ENCODE measurements at places on chromosomes 11 and 22. TPM values are rescaled to one million over a fixed set of nuclear protein-coding genes. Genes with fewer than 3 reads are reported as not detected.

DNA sequence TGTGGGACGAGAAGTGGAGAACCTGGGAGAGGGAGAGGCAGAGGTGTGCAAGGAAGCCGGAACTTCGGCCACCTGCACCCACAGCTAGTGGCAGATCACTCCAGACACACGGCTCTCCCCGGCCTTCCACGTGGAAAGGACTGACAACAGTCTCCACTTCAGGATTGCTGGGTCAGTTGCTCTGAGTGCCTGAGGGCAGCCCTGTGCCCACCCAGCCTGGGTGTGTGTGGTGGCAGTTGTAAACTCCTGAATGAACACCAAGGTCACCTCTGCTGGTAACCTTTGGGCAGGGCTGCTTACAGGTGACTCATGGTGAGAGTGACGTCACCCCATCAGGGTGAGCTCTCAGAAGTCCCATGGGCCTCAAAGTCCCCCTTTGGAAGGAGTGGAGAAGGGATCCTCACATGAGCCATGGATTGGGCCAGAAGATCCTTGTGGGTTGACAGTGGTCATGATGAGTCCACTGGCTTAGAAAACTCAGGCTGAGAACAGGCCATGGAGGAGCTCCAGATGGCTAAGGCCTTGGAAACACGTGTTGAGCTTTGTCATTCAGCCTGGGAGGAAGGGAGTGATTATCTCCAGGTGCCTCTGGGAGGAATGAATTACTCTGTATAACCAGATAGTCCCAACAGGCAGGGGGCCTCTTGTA is 71.3 kb downstream of the BCR start:
- ATAC-seq, result peak; percentile 65

GRCh38 chr11:61477727-61478148 is 30.8 kb upstream of the LRRC10B start:
- ATAC-seq, result peak; percentile 6

DNA sequence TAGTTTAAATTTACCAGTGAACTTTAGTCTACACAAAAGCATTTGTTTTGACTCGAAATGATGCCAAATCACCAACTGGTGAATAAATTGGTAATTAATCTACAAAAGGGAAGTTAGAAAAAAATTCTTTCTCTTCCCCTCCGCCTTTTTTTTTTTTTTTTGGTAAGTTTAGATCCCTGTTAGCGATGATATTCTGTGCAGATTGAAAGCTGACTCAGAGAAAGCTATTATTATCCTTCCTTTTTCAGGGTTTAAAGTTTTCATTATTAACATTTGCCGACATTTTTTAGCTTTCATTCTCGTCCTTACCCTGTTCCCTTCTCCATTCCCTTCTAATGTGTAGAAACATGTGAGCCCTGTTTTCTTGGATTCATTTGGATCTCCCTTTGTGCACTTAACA is 16.8 kb upstream of the NUP160 start:
- ATAC-seq, result no peak

- no peak for ATAC-seq
Measured at GRCh38 chr22:50376085-50376651, 33.0 kb downstream of the PPP6R2 start.

DNA sequence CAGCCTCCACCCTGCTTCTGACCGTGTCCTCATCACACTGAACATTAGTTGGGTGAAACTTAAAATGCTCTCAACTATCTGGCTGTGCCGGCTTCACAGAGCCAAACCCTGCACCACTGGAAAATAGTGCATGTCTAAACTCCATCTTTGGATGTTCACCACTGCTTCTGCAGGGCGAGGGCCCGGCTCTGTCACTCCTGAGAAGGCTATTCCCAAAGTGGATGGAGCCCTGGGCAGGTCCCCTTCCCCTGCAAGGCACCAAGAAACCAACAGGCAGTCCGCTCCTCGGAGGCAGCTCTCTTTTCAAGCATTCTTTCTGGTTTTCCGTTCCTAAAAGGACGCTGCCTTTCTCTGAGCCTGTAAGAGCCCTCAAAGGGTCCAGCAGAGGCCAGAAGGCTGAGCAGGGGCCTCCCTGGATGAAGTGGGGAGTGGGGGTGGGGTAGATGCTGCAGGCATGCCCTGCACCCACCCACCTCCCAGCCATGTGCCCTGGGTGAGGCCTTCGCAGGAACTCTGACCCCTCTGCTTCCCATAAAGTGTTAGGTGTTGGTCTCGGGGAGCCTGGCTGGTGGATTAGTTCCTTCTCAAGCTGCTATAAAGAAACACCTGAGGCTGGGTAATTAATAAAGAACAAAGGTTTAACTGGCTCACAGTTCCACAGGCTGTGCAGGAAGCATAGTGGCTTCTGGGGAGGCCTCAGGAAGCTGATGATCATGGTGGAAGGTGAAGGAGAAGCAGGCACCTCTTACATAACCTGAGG is 23.3 kb downstream of the LINC01488 start:
- no peak for ATAC-seq

GRCh38 chr22:50469377-50470305 is 5.2 kb downstream of the SBF1 start:
- peak; percentile 10 for ATAC-seq

- no peak for ATAC-seq
Measured at GRCh38 chr11:69435161-69435986, 46.1 kb upstream of the LINC01488 start.

DNA sequence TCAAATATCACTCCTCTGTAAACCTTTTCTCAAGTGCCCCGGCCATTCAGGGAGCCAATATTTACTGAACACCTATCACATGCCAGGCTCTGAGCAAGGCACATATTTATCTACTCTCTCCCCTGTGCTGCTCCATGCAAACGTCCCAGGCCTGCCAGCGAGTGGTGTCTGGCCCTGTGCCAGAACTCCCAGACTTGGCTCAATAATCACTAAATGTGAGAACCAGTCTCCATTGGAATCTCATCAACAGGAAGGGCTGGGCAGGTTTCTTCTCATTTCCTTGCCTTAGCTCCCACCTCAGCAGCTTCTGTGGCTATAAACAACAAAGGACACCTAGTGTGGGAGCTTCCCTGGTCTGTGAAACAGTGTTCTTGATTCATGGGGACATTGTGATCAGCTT is 21.7 kb downstream of the RASSF10 start:
- ATAC-seq, result no peak

JHY gene
- 2.2 TPM for total RNA-seq

DNA sequence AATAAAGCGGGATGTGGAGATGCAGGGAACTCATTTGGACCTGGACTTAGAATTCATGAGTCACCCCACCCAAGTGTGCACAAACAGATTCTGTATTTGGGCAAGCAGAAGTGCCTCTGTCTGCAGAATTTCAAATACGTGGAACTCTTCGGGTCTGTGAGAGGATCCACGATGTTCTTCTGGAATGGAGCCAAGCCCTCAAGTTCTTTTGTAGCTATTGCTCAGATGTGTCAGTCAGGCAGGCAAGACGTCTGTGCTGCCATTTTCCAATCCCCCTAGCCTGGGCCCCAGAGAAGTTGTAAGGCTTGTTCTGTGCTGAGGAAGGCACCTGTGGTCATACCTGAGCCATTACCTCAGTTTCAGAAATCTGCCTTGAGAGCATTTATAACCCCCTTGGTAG is 132.8 kb upstream of the RASSF10 start:
- ATAC-seq, result no peak

- ATAC-seq, result no peak
Measured at GRCh38 chr11:86785576-86785975, 14.8 kb upstream of the PRSS23 start.

- no peak for ATAC-seq
Measured at GRCh38 chr11:73297702-73298101, 10.4 kb upstream of the ARHGEF17 start.

DNA sequence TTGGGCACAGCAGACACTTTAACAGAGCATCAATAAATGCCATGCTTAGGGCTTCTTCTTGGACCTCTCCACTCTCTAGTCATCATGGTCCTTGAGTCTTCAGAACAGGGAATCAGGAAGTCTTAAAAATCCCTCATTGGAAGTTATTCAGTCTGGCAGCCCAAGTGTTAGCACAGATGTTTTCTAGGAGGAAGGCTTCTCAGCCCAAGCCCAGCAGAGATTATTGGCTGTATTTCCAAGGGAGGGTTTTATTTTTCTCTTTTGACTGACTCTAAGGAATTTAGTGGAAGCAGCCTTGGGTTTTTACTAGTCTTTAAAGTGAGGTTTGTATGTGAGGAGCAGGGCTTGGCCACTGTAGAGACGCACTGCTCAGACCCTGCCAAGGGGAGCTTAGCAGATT is 41.9 kb downstream of the CEP164 start:
- ATAC-seq, result no peak

OVOL1 gene
- 0.85 TPM for total RNA-seq

GRCh38 chr11:35662061-35662648 is 420 bp upstream of the TRIM44 start:
- ATAC-seq, result peak; percentile 54

DNA sequence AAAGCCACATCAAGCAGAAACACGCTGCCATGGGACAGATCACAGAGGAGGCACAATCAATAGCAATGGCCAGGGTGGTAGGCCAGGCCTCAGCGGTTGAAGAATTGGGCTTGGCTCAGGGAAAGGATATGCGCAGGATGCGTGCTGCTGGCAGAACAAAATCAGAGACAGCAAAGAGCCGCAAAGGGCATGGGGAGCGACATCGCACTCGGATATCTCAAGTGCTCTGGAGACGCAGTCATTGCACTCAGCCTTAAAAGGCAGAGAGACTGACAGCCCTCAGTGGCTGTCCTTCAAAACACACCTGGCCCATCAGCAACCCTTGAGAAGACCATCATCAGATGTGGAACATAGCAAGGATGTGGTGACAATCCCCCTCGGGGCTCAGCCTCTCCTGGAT is 50.5 kb downstream of the CSNK2A3 start:
- ATAC-seq, result no peak

GRCh38 chr11:77320351-77320750 is 18.9 kb upstream of the GDPD4 start:
- no peak for ATAC-seq

DNA sequence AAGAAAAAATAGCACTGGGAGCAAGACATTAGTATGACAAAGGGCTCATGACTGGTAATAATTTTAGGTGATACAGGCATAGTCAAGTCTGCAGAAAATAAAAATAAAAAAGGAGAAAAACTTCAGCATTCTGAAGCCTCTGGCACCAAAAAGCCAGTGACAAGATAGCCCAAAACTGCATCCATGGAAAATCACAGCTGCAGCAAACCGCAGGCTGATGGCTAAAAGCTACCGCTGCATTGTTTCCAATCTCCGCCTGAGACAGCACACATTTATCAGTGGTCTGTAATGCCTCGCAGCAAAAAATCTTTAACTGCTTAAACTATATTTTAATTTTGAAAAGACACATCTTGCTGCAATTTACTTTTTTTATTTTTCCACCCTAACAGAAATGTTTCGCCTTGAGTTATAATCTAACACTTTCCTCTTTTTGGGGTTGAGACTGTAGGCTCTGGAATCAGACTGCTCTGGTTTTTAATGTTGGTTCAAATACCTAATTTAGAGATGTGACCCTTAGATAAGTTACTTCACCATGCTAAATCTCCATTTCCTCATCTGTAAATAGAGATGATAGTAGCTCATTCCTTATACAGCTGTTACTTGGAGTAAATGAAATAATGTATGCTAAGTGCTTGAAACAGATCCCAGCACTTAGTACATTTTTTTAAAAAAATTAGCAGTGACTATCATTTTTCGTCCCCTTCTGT is 42.0 kb upstream of the FIBIN start:
- no peak for ATAC-seq

GRCh38 chr11:95641495-95641894 is 148.1 kb downstream of the FAM76B start:
- ATAC-seq, result no peak

SAA4 gene
- total RNA-seq, result not detected

DNA sequence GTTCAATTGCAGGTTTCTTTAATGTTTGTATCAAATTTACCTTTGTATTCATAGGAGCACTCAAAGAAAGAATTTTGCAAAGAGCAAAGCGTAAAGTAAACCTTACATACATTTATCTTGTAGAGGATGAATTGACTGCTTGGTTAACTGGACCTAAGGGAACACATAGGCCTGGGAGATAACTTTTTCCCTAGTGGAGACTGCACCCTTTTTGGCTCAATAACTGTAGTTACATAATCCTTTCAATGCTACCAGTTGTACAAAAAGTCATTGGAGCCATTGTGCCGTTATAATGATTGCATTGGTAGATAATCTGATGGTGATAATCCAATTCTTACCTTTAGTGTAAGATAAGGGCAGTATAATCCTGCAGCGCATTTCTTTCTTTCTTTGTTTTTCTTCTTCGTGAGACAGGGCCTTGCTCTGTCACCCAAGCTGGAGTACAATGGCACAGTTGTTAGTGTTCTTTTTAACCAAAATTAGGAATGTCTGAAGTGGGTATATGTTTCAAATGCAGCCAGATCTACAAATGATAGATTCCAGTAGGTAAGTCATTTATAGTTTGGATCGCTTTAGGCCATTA is 18.3 kb downstream of the ATG13 start:
- ATAC-seq, result no peak

DNA sequence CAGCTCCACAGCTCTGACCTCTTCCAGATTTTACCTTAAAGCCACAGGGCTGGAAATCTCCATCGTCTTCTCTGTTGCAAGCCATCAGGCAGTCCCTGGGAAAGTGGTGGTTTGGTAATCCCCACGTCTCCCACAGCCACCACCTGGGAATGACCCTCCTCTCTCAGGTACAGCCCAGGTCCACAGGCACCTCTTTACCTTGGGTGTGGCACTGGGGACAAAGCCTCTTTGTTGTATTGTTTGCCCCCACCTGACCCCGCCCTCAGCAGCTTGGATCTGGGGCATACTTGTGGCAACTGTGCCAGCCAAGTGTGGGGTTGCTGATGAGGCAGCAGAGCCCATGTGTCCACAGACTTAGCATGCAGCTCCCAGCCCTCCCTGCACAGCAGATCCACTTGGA is 77.6 kb downstream of the LRRC32 start:
- no peak for ATAC-seq

GRCh38 chr11:60631944-60632343 is 67.5 kb upstream of the MS4A8 start:
- ATAC-seq, result no peak

GRCh38 chr22:43777286-43777685 is 34.8 kb downstream of the EFCAB6 start:
- peak; percentile 52 for ATAC-seq

GRCh38 chr11:96627376-96627775 is 237.6 kb downstream of the JRKL start:
- no peak for ATAC-seq

SAAL1 gene
- total RNA-seq, result 30.3 TPM

ZNRD2 gene
- total RNA-seq, result 46.3 TPM

CLP1 gene
- total RNA-seq, result 13.5 TPM

VSTM5 gene
- 2.0 TPM for total RNA-seq

SPDYC gene
- not detected for total RNA-seq

DNA sequence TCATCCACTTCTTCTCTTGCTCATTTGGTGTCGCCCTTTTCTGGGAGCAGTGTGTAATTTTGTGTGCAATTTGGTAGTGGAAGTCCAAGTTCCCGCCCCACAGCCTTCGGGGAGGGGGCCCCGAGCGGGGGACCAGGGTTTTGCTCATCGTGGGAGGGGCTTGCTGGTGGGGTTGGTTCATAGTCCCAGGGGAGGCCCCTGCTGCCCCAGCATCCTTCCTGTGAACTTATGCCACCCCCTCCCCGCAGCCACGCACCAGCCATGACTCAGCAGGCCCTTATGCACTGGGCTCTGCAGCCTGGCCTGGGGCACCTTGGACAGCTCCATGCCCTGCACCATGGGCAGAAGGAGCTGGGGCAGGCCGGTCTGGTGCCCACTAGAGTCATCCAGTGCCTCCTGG is 1183.6 kb downstream of the BRD1 start:
- ATAC-seq, result peak; percentile 69

- no peak for ATAC-seq
Measured at GRCh38 chr22:42974223-42974622, 40.7 kb downstream of the PACSIN2 start.

GRCh38 chr11:116832350-116833290 is 2.9 kb downstream of the APOC3 start:
- ATAC-seq, result no peak

All from motor neuron (in vitro differentiated cells).